ENCODE measurements at places on chromosomes 2 and 18. TPM values are rescaled to one million over a fixed set of nuclear protein-coding genes. Genes with fewer than 3 reads are reported as not detected.

Gene SPATA3
- total RNA-seq, result not detected

Gene CARF
- 1.4 TPM for total RNA-seq

Gene GTF2A1L
- not detected for total RNA-seq

Gene AQP4
- not detected for total RNA-seq

Gene ACADL
- total RNA-seq, result not detected

Gene TMEM182
- 5.3 TPM for total RNA-seq

Gene SLC35F5
- 44.2 TPM for total RNA-seq

Gene RAB3GAP1
- total RNA-seq, result 26.5 TPM

Gene TUBA3E
- 0.14 TPM for total RNA-seq

Gene CAPN10
- 15.9 TPM for total RNA-seq

Gene VPS54
- total RNA-seq, result 15.0 TPM

Gene E2F6
- total RNA-seq, result 25.3 TPM

Gene SPATS2L
- 132 TPM for total RNA-seq

Gene KHK
- total RNA-seq, result 10.7 TPM

Gene ATP8B1
- 7.9 TPM for total RNA-seq

Gene ROCK1
- total RNA-seq, result 17.8 TPM

Data from A549 treated with CORT108297 at 1 μM for 4 hours (cell line).